ENCODE measurements at places on chromosomes 7 and 10.

- DNase-seq, result no peak
Observed at GRCh38 chr7:90693939-90694338, 97.8 kb downstream of the CDK14 start.

- peak; percentile 40 for DNase-seq
Observed at GRCh38 chr10:132866601-132867381, 75.6 kb downstream of the CFAP46 start.

DNA sequence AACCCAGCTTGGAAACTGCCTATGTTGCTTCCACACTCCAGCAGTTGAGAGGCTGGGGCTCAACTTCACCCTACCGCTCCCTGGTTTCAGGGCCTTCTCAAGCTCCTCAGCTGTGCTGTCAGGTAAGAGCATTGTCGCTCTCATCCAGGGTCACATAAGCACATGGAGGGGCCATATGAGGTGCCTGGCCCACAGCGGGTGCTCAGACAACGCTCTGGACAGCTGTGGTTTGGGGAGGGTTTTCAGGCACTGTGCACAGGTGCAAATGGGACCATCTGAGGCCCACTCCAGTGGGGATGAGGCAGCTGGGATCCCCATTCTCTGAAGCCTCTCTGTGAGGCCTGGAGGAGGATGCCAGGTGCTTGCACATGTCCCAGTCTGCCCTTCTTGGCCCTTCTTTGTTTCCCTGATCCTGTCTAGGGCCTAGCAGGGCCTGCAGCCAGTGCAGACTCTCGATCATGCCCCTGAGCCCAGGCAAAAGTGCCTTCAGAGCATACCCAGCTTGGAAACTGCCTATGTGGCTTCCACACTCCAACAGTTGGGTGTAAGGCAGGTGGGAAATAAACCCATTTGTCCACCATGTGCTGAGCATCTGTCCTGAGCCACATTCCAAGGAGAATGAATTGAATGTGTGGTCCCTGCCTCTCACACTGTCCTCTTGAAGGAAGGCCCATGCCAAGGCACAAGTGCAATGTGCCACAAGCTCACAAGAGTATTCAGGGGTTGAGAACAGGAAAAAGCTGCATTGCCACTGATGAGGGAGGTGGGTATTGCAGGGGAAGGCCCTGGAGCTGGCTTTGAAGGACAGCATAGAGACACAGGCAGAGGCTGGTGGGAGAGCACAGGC is 40.3 kb downstream of the VSTM4 start:
- DNase-seq, result no peak

DNA sequence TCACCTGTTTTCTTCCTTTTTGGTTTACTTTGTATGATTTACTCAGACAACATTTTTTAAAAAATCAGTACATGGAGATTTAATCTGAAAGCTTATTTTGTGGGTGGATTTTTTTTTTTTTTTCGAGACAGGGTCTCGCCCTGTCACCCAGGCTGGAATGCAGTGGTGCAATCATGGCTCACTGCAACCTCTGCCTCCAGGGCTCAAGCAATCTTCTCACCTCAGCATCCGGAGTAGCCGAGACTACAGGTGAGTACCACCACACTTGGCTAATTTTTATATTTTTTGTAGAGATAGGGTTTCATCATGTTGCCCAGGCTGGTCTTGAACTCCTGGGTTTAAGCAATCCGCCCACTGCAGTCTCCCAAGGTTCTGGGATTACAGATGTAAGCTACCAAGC is 2.5 kb downstream of the GSTO1 start:
- no peak for DNase-seq

DNA sequence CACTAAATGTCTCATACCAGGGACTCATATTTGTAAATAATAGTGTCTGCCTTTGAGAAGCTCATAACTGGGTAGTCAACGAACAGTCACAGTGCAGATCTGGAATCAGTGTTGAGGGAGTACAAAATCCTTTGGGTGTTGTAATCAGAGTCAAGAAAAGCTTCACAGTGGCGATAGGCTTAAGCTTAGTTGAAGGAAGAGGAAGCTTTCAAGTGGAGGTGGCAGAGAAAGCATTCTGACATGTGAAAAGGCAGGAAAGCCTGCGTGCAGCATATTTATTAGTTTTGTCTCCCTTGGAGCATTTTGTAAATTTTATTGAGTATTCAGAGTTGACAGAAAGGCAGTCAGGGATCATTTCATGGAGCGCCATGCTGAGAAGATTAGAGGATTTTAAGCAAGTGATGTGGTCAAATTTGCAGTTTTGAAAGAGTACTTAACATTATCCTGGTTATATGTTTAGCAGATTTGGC is 104.9 kb downstream of the ADK start:
- no peak for DNase-seq

- no peak for DNase-seq
Observed at GRCh38 chr7:89123871-89124270, 328.3 kb upstream of the TEX47 start.

- DNase-seq, result no peak
Observed at GRCh38 chr7:22588351-22588750, 88.4 kb upstream of the STEAP1B start.

DNA sequence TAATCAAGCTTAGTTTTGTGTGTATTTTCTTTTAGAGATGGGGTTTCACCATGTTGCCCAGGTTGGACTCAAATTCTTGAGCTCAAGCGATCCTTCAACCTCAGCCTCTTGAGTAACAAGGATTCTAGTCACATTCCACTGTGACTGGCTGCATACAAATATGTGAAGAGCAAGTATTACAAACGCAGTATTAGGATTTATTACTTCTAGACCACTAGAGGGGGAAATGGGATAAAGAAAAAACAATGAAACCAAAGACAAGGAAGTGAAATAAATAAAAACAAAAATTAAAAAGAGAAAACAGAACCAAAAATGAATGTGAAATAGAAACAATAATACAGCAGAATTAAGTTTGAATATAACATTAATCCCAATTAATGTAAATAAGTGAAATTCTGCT is 308.7 kb downstream of the ANKRD30A start:
- no peak for DNase-seq

DNA sequence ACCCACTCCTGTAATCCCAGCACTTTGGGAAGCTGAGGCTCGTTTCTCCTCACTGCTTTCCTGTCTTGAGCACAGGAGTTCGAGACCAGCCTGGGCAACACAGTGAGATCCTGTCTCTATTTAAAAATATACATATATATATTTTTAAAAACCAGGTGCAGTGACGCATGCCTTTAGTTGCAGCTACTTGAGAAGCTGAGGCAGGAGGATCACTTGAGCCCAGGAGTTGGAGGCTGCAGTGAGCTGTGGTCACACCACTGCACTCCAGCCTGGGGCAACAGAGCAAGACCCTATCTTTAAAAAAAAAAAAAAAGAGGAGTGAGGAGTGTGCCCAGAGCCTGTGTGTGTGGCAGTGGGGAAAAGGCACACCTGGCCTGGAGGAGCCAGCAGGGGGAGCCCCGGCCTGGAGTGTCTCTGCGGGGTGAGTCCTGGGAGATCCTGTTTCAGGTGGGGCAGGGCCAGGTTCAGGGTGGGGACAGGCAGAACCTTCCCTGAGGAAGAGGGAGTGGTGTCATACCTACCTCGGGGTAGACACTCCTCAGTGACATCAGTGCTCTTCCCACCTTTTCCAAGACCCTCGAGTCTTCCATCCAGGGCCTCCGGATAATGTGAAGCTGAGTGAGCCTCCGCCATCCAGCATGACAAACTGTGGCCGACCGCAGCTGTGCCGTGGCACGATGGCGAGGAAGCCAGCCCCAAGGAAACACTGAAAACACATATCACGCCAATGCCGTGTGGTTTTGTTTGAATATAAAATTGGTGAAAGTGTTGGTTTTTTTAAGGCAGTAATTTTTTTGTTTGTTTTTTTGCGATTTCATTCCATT is 9.0 kb upstream of the ARPC1B start:
- no peak for DNase-seq

DNA sequence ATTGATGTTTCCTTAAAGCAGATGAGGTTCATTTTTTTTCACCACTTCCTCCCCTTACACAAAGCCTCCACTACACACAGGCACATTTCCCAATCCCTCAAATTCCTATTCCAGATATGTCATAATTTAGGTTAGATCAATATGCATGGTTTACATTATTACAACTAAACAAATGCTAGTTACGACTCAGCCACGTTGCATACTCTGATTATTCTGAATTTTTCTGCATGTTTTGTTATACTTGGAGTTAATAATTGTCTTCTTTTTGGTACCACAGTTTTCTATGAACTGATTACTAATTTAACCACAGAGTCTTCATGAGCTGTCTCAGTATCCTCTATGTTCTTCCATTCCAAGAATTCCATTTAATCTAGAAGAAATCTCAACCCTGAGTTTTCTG is 4.4 kb upstream of the BICC1 start:
- no peak for DNase-seq

DNA sequence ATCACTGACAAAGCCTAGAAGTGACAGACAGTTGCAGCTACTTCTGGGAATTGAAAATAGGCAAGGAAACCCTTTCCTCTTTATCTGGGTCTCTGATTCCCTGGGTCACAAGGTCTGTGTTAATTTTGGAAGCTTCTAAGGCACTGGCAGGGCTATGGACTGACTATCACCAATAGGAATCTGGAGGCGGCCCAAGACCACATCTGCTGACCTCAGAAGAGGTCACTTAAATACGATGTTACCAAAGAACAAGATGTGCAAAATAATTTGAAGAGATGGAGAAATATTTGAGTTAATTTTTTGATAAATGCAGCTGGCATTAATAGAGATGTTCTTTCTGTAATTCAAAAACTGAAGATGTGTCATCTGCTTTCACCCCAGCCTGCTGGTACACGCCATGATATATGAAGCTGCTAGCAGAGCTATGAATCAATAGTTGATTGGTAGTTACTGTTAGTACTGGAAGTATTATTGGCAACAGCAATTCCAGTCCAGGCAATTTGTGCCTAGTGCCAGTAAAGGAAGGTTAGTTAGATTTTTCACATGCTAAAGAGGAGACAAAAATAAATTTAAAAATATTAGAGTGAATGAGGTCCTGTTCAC is 5.5 kb upstream of the STEAP4 start:
- peak; percentile 90 for DNase-seq

DNA sequence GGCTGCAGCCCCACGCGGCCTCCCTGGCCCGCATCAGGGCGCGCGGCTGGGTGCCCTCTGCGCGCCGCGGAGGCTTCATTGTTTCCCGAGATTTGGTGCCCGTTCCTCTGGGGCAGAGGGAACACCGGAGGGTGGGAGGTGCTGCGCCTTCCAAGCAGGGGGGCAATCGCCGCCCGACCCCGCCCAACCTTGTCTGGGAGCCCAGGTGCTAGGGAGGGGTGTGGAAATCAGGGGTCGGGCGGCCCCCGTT is 1.0 kb upstream of the NRP1 start:
- DNase-seq, result no peak

GRCh38 chr10:30828164-30828563 is 198.6 kb upstream of the LYZL2 start:
- peak; percentile 13 for DNase-seq

Data from suprapubic skin (tissue), 4 donors.